Endodermal cell (in vitro differentiated cells): ENCODE measurements at places on chromosomes 4 and X. TPM values are rescaled to one million over a fixed set of nuclear protein-coding genes. Genes with fewer than 3 reads are reported as not detected.

DNA sequence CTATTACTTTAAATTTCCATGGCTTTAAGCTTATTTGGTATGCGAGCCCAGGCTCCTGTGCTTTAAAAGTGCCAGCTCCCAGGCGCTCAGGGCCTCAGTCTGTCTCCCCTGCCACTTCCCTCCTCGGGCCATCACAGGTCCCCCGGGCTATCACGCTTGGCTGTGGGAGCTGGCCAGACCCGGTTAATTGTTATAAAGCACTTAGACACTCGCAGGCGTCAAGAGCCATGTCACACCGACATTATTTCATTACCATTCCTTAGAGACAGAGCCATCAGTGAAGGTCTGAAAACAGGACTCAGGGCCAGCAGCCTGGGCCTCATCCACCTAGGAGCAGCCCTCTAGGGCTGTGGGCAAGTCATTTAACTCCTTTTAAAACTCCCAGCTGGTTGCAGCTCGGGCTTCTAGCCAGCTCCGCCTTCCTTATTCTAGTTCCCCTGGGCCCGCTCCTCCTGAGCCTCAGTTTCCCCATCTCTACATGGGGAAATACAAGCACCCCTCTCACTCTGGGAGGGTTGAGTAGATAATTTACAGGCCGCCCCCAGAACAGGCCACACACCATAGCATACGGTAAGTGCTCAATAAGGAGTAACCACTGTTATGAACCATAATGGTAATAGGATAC is 99.0 kb downstream of the HMX1 start:
- DNase-seq, result peak; percentile 32
- no peaks in the 10 kb centered on the region for H3K4me1 ChIP-seq
- no peak overlapping the region for H3K27ac ChIP-seq
- H3K4me3 ChIP-seq, result no peak overlapping the region

DNA sequence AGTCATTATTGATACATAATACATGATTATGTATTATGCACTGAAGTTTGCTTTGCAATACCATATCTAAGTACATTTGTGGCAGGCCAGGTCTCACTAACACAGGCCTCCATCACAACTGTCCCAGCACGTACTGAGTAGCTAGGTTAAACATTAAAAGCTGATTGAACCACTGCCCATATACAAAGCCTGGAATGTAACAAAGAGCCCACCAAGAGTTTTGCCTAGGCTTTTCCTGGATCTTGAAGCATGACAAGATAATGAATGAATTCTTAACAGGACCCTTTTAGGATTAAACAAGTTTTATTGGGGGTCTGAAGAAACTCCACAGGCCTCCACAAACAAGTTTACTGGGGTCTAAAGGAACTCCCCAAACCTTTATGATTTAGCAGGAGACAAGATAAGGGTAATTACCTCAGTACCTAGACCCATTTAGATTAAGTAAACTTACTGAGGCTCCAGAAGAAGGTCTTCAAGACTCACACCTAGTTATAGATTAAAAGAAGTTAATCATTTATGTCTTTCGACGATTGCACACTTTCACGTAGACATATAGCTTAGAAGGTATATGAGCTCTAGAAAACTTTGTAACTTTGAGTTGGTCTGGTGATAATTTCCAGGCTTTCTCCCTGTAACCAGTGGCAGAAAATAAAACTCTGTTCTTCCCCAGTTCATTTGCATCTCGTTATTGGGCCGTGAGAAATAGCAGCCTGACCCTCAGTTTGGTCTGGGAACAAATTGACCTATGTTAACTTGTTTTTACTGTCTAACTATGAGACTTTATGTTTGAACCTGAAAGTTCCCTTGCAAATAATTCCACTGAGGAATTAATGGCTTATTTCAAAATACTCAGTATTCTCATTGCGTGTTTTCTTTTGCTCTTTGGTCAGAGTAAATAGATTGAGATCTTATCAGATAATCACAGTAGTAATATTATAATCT is 84.8 kb downstream of the PHEX start:
- H3K36me3 ChIP-seq, result no peaks in the 10 kb centered on the region
- no peaks in the 10 kb centered on the region for H3K27me3 ChIP-seq
- peaks cover 8% of the 10 kb centered on the region for H3K4me1 ChIP-seq
- DNase-seq, result no peak

DNA sequence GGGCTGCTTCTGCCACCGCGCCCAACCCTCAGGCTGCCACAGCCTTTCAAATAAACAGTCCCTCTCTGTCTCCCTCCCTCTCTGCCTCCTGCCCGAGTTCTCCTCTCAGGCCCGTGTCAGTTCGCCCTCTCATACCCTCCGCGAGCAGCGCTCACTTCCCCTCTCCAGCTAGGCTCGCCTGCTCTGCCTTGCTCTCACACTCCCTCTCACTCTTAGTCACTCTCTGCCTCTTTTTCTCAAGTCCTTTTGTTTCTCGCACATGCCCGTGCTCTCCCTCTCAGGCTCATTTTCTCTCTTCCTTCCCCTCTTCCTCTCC is 3.2 kb downstream of the EFNB1 start:
- DNase-seq, result peak; percentile 63
- H3K27ac ChIP-seq, result no peak overlapping the region
- no peaks in the 10 kb centered on the region for H3K36me3 ChIP-seq
- peaks cover 29% of the 10 kb centered on the region for H3K27me3 ChIP-seq

GRCh38 chrX:32778965-32779364 is 432.4 kb downstream of the DMD start:
- H3K4me1 ChIP-seq, result no peaks in the 10 kb centered on the region
- DNase-seq, result no peak
- no peak overlapping the region for H3K4me3 ChIP-seq
- no peak overlapping the region for H3K27ac ChIP-seq

GRCh38 chr4:168449719-168450452 is 30.4 kb downstream of the DDX60L start:
- H3K4me1 ChIP-seq, result no peaks in the 10 kb centered on the region
- H3K27ac ChIP-seq, result no peak overlapping the region
- no peak for DNase-seq
- H3K36me3 ChIP-seq, result no peaks in the 10 kb centered on the region
- no peak overlapping the region for H3K4me3 ChIP-seq

GRCh38 chr4:52911684-52912294 is 49.7 kb downstream of the RASL11B start:
- no peak overlapping the region for H3K27ac ChIP-seq
- no peak overlapping the region for H3K4me3 ChIP-seq
- peak; percentile 96 for DNase-seq
- peaks cover 12% of the 10 kb centered on the region for H3K4me1 ChIP-seq
- no peaks in the 10 kb centered on the region for H3K27me3 ChIP-seq

DNA sequence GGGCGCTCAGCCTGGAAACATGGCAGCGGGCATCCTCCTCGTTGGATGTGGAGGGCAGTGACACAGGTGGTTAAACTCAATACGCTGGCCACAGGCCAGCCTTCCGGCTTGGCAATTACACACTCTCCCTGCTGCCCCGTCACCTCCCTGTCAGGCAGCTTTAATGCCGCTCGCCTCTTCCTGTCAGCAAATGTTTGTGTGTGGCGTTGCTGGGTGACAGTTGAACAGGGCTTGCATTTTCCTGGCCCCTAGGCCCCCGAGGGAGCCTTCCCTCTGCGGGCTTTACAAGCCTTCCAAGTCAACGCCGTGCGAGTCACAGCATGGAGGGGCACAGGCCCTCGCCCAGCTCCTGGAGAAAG is 620.0 kb downstream of the BCOR start:
- H3K4me1 ChIP-seq, result peaks cover 6% of the 10 kb centered on the region
- no peak overlapping the region for H3K4me3 ChIP-seq

DNA sequence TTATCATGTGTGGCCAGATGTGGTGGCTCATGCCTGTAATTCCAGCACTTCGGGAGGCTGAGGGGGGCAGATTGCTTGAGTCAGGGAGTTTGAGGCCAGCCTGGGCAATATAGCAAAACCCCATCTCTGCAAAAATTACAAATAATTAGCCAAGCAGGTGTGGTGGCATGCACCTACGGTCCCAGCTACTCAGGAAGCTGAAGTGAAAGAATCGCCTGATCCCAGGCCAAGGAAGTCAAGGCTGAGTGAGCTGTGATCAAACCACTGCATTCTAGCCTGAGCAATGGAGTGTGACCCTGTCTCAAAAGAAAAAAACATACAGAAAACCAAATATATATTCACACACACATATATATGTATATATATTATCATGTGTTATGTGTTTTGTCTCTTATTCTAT is 15.0 kb downstream of the APELA start:
- H3K27ac ChIP-seq, result no peak overlapping the region
- DNase-seq, result no peak
- H3K4me1 ChIP-seq, result no peaks in the 10 kb centered on the region
- no peak overlapping the region for H3K4me3 ChIP-seq
- H3K27me3 ChIP-seq, result no peaks in the 10 kb centered on the region

- DNase-seq, result no peak
- peaks cover 5% of the 10 kb centered on the region for H3K4me1 ChIP-seq
- H3K27me3 ChIP-seq, result no peaks in the 10 kb centered on the region
- no peak overlapping the region for H3K27ac ChIP-seq
- H3K4me3 ChIP-seq, result no peak overlapping the region
These were observed 413.3 kb downstream of the CCSER1 start for GRCh38 chr4:90540536-90540935.

DNA sequence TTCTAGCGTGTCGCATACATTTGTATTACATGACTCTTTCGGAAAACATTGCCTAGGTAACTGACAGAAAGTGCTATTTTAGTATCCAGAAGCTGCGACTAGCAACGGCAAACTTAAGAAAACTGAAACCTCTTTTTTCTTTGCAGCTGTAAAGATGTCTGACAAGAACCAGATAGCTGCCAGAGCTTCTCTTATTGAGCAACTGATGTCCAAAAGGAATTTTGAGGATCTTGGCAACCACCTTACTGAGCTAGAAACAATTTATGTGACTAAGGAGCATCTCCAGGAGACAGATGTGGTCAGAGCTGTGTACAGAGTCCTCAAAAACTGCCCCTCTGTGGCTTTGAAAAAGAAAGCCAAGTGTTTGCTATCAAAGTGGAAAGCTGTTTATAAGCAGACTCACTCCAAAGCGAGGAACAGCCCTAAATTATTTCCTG is 9.4 kb downstream of the TCEANC start:
- no peak for DNase-seq
- no peaks in the 10 kb centered on the region for H3K36me3 ChIP-seq
- no peak overlapping the region for H3K27ac ChIP-seq
- H3K4me1 ChIP-seq, result no peaks in the 10 kb centered on the region
- no peaks in the 10 kb centered on the region for H3K27me3 ChIP-seq

F9 gene
- not detected in 2 replicates for total RNA-seq

DRD5 gene
- total RNA-seq, result not detected in 3 replicates

CXCL13 gene
- not detected in 3 replicates for total RNA-seq

DKK2 gene
- not detected in 2 replicates for total RNA-seq

CCDC149 gene
- total RNA-seq, result 4.9 to 5.8 TPM (median 5.5 TPM) in 3 replicates

FAAH2 gene
- 8.9 TPM in 2 replicates for total RNA-seq

COL4A6 gene
- 277 and 338 TPM in 2 replicates for total RNA-seq

TSPAN5 gene
- total RNA-seq, result 10.4 and 11.8 TPM in 2 replicates

CACNA1F gene
- 0.47 and 0.70 TPM in 2 replicates for total RNA-seq

MAP3K15 gene
- total RNA-seq, result 2.2 to 16.3 TPM (median 2.7 TPM) in 3 replicates
